Hematopoietic multipotent progenitor cell (in vitro differentiated cells): ENCODE measurements at places on chromosomes 2 and 18. TPM values are rescaled to one million over a fixed set of nuclear protein-coding genes. Genes with fewer than 3 reads are reported as not detected.
A peak's percentile ranks its signal among the peaks of the same experiment; 100 is the strongest.

DNA sequence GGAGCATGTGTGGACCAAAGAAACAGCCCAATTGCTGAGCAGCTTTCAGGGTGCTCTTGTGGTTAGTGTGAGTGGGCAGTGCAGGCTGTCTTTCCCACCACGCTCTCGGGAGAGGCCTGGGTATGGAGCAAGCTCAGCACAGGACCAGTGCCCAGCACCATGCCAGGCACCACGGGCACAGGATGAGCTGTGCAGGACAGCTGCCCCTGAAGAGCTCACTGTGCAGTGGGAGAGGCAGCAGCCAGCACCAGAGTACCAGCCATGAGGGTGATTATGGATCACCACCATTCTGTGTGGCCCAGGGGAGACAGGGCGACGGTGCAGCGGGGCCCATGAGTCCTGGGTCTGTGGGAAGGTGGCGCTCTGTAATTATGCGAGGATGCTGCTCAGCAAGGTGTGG lies 29.7 kb upstream of the FAHD2A start:
- no peak for DNase-seq

Gene SATB2
- total RNA-seq: not detected

DNA sequence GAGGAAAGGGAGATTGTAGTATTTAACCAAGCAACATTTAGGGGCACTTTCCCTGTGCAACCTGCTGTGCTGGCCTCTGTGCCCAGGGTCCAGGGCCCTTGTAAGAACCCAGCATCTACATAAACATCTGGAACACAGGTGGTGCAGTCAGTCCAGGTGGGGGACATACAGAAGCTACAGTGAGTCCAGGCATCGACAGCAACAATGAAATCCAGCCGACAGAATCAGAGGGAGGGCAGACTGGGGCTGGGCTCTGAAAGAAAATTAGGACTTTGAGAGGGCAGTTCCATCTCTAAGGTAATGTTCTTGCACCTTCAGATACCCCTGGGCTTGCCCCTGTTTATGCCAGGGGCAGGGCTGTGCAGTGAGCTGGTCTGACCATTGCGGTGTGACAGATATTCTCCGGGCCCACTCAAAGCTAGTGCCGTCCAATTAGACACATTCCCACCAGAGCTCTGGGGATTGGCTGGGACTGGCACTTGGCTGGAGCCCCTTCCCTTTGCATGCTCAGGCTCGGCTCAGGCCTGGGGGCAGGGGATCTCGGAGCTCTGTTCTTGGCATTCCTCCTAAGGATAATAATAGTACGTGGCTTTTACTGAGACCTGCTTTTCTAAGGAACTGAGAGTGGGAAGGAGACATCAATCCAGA lies 5.4 kb downstream of the LBH start:
- DNase-seq: no peak

DNA sequence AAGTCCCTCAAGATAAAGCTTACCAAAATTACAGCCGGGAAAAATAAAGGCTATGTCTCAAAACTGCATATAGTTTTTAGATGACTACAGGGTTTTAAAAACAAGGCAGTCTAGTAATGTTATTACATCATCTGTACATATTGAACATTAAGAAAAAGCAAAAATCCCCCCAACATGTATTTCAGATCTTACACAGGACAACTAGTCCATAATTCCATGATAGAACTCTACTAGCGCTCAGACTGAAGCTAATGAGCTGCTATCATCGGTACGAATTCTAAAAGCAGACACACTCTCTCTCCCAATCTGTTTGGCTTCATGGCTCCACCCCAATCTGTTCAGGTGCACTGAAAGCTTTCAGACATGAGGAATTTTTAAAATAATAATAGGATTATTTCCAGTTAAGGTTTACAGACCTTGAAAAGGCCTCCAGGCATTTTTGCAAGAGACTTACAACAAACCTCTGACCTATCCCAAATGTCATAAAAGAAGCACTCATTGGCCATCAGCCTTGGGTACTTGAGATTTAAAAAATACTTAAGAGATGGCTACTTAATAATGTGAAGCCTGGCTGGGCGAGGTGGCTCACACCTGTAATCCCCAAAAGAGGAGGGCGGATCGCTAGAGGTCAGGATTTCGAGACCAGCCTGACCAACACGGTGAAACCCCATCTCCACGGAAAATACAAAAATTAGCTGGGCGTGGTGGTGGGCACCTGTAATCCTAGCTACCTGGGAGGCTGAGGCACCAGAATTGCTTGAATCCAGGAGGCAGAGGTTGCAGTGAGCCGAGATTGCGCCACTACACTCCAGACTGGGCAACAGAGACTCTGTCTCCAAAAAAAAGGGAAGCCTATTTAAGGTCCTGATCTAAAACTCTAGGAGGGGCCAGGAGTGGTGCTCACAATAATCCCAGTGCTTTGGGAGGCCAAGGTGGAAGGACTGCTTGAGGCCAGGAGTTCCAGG lies 2.0 kb downstream of the NPC1 start:
- DNase-seq: no peak

Gene DYNAP
- total RNA-seq: not detected

GRCh38 chr2:238462782-238463396 lies 36.2 kb downstream of the ASB1 start:
- peak; percentile 38 for DNase-seq

DNA sequence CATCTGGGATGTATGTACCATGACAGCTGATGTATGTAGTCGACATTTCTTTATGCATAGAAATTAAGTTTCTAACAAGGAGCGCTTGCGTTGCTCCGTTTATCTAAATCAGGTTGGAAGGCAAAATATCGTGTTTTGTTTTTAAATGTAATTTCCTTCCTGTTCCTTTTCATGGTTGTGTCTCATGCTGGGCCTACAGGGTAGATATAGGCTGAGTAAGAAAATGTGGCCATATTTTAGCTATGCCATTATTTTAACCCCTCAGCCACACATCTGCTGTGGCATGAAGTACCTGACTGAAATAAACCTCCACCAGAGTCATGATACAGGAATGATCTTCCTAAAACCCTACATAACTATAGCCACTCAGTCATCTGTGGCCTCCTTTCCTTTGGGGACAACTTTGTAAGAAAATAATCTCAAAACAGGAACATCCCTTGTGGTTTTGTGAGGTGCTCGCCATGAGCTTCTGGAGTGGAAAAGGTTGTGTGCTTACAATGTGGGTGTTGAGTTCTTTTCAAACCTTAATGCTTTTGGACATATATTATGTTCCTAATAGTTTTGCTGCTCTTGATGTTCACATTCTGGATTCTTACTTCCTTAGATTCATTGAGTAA lies 214.3 kb downstream of the FAM210A start:
- DNase-seq: peak; percentile 31

DNA sequence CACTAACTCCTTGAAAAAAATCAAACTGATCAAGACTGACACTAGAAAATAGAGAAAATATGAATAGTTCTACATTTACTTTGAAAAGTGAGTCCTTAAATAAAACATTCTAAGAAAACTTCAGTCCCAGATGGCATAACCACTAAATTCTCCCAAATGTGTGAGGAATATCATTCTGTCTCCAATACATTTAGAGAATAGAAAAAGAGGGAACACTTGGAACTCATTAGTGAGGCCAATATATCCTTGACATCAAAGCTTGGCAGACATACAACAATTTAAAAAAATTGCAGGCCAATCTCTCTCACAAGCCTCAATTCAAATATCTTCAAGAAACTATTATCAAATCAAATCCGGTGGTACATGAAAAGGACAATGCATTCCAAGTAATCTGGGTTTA lies 79.3 kb upstream of the TMEM247 start:
- DNase-seq: no peak

GRCh38 chr2:205775097-205775877 lies 93.0 kb downstream of the NRP2 start:
- no peak for DNase-seq

- DNase-seq: no peak
These were observed 8.5 kb downstream of the STEAP3 start for GRCh38 chr2:119231975-119232665.

Gene EVX2
- total RNA-seq: not detected

Gene NFATC1
- total RNA-seq: 49.3 TPM

- DNase-seq: no peak
These were observed 13.6 kb downstream of the SNRNP200 start for GRCh38 chr2:96291751-96292150.

DNA sequence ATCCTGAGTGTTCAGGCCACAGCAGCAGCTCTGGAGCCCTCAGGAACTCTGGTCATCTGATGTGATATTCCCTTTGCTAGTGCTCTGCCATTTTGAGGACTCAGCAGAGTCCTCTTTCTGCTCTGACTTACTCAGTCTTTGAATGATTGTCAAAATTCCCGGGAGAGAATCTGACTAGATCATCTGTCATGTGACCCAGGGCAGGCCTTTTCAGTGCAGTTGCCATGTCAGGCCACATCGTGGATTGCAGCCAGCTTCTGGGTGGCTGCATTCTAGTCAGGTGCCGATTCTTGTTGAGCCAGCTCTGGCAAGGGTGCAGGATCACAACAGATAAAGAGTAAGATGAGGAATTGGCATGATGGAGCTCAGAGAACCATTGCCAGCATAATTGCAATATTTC lies 795.6 kb downstream of the CPS1 start:
- no peak for DNase-seq

Gene ST8SIA5
- under 0.01 TPM for total RNA-seq

- no peak for DNase-seq
These were observed 47.7 kb downstream of the MYOM1 start for GRCh38 chr18:3172097-3172496.

DNA sequence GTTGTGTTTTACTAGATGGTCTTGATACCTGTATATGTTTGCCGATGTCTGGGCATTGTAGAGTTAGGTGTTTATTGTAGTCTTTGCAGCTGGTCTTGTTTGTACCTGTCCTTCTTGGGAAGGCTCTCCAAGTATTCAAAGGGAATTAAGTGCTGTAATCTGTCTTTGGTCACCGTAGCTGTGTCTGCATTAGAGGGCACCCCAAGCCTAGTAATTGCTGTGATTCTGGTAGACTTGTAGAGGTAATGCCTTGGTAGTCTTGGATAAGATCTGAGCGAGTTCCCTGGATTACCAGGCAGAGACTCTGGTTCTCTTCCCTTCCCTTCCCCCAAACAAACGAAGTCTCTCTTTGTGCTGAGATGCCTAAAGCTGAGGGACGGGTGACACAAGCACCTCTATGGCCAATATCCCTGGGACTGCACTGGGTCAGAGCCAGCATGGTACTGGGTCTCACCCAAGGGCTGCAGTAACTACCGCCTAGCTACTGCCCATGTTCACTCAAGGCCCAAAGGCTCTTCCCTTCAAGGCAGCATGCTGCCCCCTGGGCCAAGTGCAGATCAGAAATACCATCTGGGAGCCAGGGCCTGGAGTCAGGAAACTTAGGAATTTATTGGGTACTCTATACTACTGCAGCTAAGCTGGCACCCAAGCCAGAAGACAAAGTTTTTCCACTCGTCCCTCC lies 27.1 kb downstream of the STPG4 start:
- no peak for DNase-seq

Gene MERTK
- 8.6 TPM for total RNA-seq

Gene SCG2
- total RNA-seq: not detected

Gene LAMA1
- under 0.01 TPM for total RNA-seq

- DNase-seq: no peak
These were observed 21.0 kb downstream of the SNORC start for GRCh38 chr2:232890896-232891601.

DNA sequence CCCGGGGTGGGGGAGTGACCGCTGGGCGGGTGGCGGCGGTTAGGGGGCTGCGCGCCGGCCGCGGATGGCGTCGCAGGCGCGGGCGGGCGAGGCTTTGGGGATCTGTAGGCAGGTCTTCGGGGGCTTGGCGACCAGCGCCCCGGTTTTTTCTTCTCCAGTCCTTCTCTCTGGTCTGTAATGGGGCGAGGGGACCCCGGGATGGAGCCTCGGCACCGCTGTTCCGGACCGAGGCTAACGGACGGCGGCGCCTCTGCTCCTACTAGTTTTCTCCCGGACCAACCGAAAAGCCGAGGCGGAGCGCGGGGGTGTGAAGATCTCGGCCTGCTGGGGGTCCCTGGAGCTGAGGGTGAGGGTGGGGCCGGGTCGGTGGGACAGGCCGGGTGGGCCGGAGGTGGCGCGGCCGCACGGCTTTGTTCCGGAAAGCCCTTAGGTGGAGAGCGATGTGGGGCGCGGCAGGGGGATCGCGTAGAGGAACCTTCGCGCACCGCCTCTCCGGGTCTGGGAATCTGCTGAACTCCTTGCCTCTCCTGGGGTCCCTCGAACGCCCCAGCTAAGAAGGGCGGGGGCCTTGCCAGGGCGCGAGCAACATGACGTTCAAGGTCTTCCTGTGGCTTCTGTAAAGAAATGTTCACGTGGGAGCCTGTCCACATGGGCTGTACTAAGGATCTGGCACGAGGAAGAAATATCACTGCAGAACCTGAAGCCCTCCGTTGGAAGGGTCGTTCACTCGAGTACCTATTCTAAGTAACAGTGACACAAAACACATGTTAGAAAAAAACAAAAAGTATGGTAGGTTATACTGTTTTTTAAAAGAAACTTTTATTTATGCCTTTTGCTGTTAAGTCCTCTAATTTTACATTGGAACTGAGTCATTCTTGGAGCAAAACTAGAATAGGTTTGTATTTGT lies 861 bp downstream of the SLC39A10 start:
- no peak for DNase-seq

Gene FAM124B
- 46.3 TPM for total RNA-seq

- no peak for DNase-seq
These were observed 60.7 kb downstream of the DGKD start for GRCh38 chr2:233414777-233415570.

Gene PLGLB2
- 0.54 TPM for total RNA-seq

Gene POTEC
- not detected for total RNA-seq

- DNase-seq: no peak
These were observed 50.3 kb downstream of the ZBTB7C start for GRCh38 chr18:48358868-48359267.
